Thyroid gland (tissue), 4 donors: ENCODE measurements at places on chromosomes 12 and 14. TPM values are rescaled to one million over a fixed set of nuclear protein-coding genes. Genes with fewer than 3 reads are reported as not detected.

DNA sequence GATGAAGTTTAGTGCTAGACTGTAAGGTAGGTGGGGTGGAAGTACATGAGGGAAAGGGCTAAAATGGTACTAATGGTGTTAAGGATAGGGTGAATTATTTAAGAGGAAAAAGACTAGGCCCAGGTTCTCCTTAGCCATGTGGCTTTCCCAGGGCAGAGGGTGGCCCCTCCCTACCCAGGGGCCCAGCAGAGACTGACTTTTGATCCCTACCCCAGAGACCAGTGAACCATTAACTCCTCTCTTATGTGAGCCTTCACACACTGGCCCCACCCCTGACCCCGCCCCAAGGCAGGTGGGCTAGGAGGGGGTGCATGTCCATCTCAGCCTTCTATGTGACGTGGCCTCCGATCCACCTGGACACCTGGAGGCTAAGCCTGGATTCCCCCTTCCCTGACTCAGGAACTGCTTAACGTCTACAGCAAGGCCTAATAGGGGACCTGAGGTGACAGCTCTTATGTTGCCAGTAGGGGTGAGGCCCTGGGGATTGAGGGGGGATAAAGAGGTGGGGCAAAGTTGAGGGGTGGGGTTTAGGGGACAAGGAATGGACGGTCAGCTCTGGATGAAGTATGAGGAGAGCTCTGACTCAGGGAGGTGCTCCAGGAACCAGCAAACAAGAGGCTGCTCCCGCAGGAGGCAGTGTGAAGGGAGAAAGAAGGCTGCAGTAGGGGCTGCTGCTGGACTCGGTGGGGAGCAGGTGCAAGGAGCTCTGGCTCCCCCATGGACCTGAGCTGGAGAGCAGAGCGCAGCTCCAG lies 757 bp downstream of the SLC39A5 start:
- no peak for DNase-seq
- no peak overlapping the region for H3K27ac ChIP-seq
- H3K36me3 ChIP-seq: no peaks in the 10 kb centered on the region

DNA sequence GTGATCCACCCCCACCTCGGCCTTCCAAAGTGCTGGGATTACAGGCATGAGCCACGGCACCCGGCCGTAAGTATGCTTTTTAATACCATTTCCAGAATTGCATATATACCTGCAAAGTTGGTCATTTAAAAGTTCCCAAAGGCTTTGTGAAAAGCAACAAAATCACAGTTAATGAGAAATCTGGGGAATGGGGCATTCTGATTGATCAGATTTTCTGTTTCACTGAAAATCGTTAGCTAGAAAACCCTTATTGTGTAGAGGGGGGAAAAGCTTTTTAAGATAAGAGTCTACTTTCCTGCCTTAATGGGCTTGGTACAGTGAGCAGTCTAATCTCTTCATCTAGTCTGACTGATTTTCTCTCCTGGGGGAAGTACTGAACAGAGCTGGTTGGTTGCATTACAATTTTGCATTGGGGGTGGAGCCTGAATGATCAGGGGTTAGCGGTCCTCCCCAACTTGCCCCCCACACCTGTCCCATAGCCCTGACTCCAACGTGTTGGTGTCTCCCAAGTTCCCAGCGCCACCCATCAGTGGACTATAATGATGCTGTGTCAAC lies 23.8 kb downstream of the IL31 start:
- H3K4me1 ChIP-seq: no peaks in the 10 kb centered on the region
- H3K27ac ChIP-seq: no peak overlapping the region
- H3K36me3 ChIP-seq: no peaks in the 10 kb centered on the region
- no peak for DNase-seq
- H3K27me3 ChIP-seq: no peaks in the 10 kb centered on the region

DNA sequence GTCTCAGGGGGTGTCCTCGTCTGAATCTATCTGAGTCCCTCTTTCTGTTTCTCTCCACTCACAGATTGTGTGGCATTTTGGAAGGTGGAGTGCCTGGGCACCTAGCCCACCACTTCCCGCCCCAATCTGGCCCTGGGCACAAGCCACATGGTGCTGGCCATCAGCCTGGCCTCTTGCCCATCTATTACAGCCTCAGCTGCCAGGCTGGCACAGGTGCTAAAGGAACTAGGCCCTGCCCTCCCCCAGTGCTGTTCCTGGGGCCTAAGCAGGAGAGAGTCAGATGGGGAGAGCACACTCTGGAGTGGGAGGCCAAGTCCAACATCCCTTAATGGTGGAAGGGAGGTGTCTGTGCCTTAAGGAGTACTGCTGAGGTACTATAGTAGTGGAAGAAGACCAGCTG lies 8.3 kb upstream of the CALCOCO1 start:
- DNase-seq: no peak
- no peak overlapping the region for H3K27ac ChIP-seq

DNA sequence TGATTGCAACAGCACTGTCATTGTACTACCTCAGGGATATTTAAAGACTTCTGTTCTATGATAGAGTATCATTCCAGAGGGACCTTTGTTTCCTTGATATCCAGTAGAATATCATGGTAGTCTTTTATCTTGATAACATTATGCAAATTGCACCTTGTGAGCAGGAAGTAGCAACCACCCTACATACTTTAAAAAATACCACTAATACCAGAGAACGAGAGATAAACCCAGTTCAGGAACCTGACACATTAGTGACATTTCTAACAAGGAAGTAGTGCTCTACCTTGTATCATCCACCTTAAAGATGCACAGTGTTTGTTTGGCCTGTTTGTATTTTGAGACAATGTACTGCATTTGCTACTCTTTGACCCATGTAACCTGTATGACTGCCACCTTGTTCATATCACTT lies 8.8 kb upstream of the MAP4K5 start:
- no peak for DNase-seq
- H3K27me3 ChIP-seq: no peaks in the 10 kb centered on the region
- H3K4me1 ChIP-seq: no peaks in the 10 kb centered on the region
- H3K27ac ChIP-seq: no peak overlapping the region
- H3K4me3 ChIP-seq: no peak overlapping the region

DNA sequence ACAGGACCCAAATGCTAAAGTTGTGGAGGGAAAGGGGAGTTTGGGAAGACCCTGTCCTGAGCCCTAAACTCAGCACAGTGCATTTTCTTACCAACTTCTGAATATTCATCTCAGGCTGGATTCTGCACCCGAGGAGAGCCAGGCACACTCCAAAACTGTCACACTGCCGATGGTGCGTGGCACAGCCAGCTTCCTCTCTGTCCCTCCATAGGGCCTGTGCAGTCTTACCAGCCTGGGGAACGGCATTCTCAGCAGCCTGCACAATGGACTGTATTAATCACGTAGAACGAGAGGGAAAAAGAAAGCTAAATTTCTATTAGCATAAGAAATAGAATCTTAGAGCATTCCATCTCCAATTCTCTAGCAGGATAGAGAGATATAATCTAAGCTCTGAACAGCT lies 71.3 kb upstream of the GPATCH2L start:
- no peak for DNase-seq
- no peaks in the 10 kb centered on the region for H3K27me3 ChIP-seq
- H3K4me3 ChIP-seq: no peak overlapping the region
- H3K4me1 ChIP-seq: no peaks in the 10 kb centered on the region
- H3K27ac ChIP-seq: no peak overlapping the region

GRCh38 chr14:74573421-74574089 lies 38.5 kb downstream of the LTBP2 start:
- peaks cover 93% of the 10 kb centered on the region for H3K4me1 ChIP-seq
- H3K4me3 ChIP-seq: no peak overlapping the region
- peak; percentile 57 for DNase-seq

MMP14 gene
- total RNA-seq: 119 TPM

CCDC196 gene
- total RNA-seq: not detected

TXNRD1 gene
- 230 TPM for total RNA-seq
